ENCODE measurements at places on chromosomes 2 and 18.

DNA sequence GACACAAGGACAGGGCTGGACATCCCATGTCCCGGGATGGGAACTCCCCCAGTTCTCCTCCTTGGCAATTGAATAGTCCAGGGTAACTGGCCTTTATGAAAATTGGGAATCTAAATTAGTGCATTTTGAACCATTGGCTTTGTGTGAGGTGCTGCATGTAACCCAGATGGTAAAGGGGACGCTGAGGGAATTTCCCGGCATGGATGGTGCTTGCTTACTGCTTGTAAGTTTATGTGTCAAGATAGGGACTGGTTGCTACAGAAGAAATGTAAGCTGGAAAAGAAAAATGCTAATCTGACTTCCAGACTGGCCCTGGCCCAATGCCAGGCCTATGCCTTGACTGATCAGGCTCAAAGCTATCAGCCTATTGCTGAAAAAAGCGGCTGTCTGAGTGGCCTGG, 1096.7 kb upstream of the DDX18 start:
- DNase-seq = no peak

DNA sequence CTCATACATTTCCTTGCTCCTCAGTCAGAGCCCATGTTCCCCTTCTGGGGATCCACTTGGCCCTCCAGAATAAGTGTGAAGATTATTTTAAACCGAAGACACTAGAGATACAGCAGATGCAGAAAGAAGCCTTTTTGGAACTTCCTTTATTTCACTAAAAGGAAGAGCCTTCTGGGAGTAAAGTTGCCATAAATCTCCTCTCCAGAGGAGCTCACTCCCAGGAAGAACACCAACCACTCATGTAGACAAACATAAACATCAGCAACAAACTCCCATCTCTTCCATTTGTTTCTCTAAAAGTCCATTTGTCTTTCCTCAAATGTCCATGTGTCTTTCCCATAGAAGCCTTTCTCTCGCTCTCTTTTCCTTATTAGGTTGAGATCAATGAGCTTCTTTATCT, 62.4 kb upstream of the MSH6 start:
- no peak for DNase-seq

DNA sequence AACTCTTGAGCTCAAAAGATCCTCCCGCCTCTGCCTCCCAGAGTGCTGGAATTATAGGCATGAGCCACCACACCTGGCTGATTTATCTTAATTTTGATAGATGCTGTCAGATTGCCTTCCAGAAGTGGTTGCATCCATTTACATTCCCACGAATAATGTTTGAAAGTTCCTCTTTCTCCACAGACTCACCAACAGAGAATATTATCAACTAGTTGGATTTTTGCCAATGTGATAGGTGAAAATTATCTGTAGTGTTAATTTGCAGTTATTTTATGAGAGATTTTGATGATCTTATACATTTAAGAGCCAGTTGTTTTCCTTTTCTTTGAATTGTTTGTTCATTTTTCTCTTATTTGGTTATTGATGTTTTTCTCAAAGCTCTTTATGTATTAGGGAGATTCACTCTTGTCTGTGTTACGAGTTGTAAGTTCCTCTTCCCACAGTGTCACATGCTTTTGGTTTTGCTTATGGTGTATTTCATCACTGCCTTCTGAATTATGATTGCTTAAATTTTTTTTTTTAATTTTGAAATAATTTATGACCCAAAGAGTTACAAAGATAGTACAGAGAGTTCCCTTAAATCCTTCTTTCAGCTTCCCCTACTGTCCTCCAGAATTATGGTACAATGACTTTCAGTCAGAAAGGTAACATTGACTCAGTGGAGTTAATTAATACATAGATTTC, 20.7 kb upstream of the NT5DC4 start:
- DNase-seq = no peak

- DNase-seq = no peak
Measured at GRCh38 chr2:241660593-241661213, 23.2 kb downstream of the ATG4B start.

DNA sequence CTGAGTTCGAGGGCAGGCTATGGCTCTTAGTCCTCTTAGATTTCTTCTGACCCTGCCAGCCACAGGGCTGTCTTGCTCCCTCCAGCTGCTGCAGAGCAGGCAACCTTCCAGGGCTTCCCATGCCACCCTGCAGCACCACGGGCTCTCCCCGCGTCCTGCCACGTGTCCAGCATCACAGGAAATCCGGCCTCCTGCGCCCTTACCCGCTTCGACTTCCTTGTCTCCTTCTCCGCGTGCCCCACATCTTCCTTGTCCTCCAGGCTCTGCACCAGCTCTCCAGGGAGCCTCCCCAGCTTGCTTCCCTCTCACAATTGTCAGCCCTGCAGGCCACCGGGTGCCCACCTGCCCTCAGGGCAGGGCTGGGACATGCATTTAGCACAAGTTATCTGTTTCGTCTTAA, 253.5 kb downstream of the DCDC2C start:
- DNase-seq = no peak

GRCh38 chr2:100736121-100736915, 83.6 kb upstream of the NPAS2 start:
- no peak for DNase-seq

DNA sequence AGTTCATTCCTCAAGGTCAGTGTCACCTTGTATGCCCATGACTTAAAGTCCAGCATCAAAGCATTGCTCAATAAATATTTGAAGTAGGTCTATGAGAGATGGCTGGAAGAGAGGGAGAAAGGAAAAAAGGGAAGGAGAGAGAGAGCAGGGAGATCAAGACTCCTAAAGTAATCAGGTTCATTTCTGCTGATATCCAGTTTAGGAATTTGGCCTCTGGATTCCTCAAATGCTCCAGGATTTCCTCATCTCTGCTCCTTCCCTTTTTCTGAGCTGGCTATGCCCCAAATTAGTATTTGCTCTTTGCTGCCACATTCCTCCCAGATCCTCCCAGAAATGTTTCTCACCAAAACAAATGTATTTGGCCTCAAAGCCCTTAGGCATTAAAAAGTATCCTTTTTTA, 739.4 kb upstream of the CHAC2 start:
- DNase-seq = no peak

DNA sequence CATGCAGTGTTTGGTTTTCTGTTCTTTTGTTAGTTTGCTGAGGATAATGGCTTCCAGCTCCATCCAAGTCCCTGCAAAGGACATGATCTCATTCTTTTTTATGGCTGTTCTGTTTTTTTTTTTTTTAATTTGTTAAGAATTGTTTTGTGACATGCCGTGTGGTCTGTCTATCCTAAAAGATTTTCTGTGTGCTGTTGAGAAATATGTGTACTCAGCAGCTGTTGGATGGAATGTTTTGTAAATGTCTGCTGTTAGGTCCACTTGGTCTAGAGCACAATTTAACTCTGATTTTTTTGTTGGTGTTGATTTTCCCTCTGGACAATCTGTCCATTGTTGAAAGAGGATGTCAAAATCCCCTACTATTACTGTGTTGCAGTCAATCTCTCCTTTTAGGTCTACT, 80.4 kb upstream of the WDR75 start:
- DNase-seq = no peak

GRCh38 chr18:7174344-7175095, 56.4 kb upstream of the LRRC30 start:
- no peak for DNase-seq

DNA sequence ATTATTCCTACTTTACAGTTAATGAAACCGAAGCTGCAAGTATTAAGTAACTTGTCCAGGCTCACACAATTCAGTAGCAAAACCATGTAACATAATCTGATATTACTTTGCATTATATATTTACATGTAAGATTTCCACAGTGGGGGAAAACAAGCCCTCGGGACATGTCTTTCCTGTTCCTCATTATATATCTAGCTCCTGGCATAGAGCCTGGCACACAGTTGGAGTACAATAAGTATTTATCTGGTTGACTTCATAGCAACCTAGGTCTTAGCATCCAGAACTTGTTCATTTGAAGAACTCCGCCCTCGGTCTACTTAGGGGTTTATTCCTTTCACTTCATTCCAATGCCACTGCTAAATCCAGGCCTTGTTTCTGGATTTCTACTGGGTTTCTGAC, 1.6 kb upstream of the RBM45 start:
- DNase-seq = no peak
